ENCODE measurements at places on chromosomes 3 and 15.
A peak's percentile ranks its signal among the peaks of the same experiment; 100 is the strongest.

- no peak overlapping the region for H3K27ac ChIP-seq
- H3K4me1 ChIP-seq: no peaks in the 10 kb centered on the region
- H3K36me3 ChIP-seq: no peaks in the 10 kb centered on the region
- no peak for DNase-seq
- no peak overlapping the region for H3K4me3 ChIP-seq
These were observed 282.5 kb upstream of the EPHA3 start for GRCh38 chr3:88824666-88825564.

GRCh38 chr3:150073031-150073430 is 102.3 kb upstream of the PFN2 start:
- H3K27ac ChIP-seq: no peak overlapping the region
- no peak for DNase-seq
- no peak overlapping the region for H3K4me3 ChIP-seq
- H3K36me3 ChIP-seq: no peaks in the 10 kb centered on the region
- H3K4me1 ChIP-seq: peaks cover 6% of the 10 kb centered on the region
- peaks cover 16% of the 10 kb centered on the region for H3K27me3 ChIP-seq

DNA sequence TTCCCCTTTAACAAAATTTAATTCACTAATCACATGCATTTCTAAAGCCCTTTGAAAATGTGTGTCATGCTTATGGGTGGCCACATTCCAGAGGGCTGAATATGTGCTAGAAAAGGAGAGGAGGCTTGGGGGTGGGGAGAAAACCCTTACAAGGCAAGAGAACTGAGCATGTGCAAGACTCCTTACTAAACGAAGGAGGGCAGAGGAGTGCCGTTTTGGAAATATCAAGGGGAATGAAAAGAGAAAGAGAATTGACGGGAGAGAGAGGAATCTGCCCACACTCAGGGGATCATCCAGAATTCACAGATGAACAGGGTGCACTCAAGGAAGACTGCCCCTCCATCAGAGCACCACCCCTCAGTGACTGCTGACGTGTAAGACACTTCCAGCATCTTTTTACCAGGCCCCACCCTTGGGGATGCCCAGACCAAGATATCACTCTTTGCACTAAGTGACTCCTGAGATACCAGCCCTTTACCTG is 37.9 kb upstream of the TSC22D2 start:
- DNase-seq: no peak
- peaks cover 6% of the 10 kb centered on the region for H3K4me1 ChIP-seq
- H3K36me3 ChIP-seq: no peaks in the 10 kb centered on the region
- H3K27ac ChIP-seq: no peak overlapping the region

GRCh38 chr15:45862034-45862433 is 227.2 kb downstream of the SQOR start:
- no peak for DNase-seq
- no peak overlapping the region for H3K4me3 ChIP-seq
- H3K27me3 ChIP-seq: peaks cover 4% of the 10 kb centered on the region
- no peak overlapping the region for H3K27ac ChIP-seq

DNA sequence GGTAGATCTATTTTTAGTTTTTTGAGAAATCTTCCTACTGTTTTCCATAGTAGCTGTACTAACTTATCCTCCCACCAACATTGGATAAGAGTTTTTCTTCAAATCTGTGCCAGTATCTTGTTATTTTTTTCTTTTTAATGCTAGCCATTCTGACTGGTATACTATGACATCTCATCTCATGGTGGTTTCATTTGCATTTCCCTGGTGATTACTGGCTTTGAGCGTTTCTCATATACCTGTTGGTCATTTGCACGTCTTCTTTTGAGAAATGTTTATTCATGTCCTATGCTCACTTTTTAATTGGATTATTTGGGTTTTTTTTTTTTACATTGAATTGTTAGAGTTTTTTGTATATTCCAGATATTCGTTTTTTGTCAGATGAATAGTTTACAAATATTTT is 398.1 kb downstream of the OCA2 start:
- H3K27ac ChIP-seq: no peak overlapping the region
- no peak for DNase-seq
- no peaks in the 10 kb centered on the region for H3K27me3 ChIP-seq
- no peak overlapping the region for H3K4me3 ChIP-seq
- H3K4me1 ChIP-seq: no peaks in the 10 kb centered on the region

DNA sequence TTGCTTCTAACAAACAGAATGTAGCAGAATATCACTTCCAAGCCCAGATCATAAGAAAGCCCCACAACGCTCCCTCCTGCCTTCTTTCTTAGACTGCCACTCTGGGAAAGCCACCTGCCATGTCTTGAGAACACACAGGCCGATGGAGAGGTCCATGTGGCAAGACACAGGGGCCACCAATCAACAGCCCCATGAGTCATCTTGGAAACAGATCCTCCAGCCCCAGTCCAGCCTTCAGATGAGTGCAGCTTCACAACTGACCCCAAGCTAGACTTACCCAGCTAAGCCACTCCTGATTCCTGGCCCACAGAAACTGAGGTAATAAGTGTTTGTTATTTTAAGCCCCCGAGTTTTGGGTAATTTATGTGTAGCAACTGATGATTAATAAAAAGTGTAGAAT is 39.7 kb downstream of the PTH1R start:
- H3K27me3 ChIP-seq: no peaks in the 10 kb centered on the region
- DNase-seq: no peak
- H3K36me3 ChIP-seq: peaks cover 88% of the 10 kb centered on the region

DNA sequence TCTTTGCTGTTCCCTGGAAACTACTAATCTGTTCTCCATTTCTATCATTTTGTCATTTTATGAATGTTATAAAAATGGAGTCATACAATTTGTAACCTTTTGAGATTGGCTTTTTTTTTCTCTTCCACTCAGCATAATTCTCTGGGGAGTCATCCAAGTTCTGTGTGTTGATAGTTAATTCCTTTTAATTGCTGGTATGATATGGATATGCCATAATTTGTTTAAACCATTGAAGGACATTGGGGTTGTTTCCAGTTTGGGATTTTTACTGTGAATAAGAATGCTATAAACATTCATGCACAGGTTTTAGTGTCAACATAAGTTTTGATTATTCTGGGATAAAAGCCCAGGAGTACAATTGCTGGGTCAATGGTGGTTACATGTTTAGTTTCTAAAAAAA is 279.4 kb downstream of the WNT5A start:
- no peaks in the 10 kb centered on the region for H3K4me1 ChIP-seq
- no peaks in the 10 kb centered on the region for H3K27me3 ChIP-seq
- H3K27ac ChIP-seq: no peak overlapping the region
- DNase-seq: no peak

DNA sequence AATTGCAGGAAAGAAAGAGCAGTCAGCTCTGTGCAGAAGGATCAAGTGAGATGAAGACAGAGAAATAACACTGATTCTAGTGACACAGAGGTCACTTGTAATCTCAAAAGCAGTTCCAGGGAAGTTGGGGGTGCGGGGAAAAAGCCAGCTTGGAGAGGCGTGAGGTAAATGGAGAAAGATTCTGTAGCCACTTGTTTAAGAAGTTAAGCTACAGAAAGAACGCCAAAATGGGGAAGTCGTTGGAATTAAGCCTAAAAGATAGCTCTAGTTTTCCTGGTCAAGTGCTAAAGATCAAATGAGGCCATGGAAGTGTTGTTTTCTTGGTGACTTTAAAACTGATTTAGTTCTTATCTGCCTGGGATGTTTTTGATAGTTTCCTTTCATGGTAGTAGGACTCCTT is 152.0 kb downstream of the GREM1 start:
- no peak overlapping the region for H3K4me3 ChIP-seq
- no peak overlapping the region for H3K27ac ChIP-seq
- no peaks in the 10 kb centered on the region for H3K27me3 ChIP-seq

- no peak overlapping the region for H3K4me3 ChIP-seq
- no peaks in the 10 kb centered on the region for H3K27me3 ChIP-seq
- no peak overlapping the region for H3K27ac ChIP-seq
These were observed 546.8 kb downstream of the GBE1 start for GRCh38 chr3:81214631-81215030.

GRCh38 chr3:10546820-10547263 is 41.5 kb upstream of the ATP2B2 start:
- no peak overlapping the region for H3K27ac ChIP-seq
- no peaks in the 10 kb centered on the region for H3K36me3 ChIP-seq
- peaks cover 24% of the 10 kb centered on the region for H3K27me3 ChIP-seq
- peaks cover 23% of the 10 kb centered on the region for H3K4me1 ChIP-seq
- no peak for DNase-seq

GRCh38 chr3:46874430-46874829 is 3.1 kb upstream of the PTH1R start:
- H3K27me3 ChIP-seq: peaks cover 5% of the 10 kb centered on the region
- no peaks in the 10 kb centered on the region for H3K36me3 ChIP-seq
- H3K4me3 ChIP-seq: no peak overlapping the region
- peaks cover 13% of the 10 kb centered on the region for H3K4me1 ChIP-seq

DNA sequence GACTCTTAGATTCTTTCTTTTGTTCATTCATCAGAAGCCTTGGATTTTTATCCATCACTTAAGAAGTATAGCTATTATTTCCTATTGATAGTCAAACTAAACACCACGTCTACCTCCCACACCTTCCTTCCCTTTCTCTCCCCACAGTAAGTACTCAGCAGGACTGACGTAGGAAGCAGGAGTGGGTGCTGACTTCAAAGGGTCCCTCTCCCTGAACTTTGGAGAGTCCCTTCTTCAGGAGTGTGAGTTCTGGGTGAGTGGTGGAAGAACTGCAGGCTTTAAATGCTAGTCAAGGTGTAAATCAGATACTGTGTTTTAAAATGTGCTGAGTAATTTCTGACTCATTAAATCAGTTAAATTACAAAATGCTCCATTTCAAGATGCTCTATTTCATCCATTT is 126.5 kb upstream of the BFSP2 start:
- H3K4me3 ChIP-seq: no peak overlapping the region
- no peak overlapping the region for H3K27ac ChIP-seq
- H3K36me3 ChIP-seq: no peaks in the 10 kb centered on the region
- no peak for DNase-seq

- peaks cover 18% of the 10 kb centered on the region for H3K27me3 ChIP-seq
- no peaks in the 10 kb centered on the region for H3K36me3 ChIP-seq
- H3K27ac ChIP-seq: no peak overlapping the region
- no peak overlapping the region for H3K4me3 ChIP-seq
- H3K4me1 ChIP-seq: no peaks in the 10 kb centered on the region
These were observed 169.0 kb upstream of the TSC22D2 start for GRCh38 chr3:150238995-150239619.

- H3K36me3 ChIP-seq: no peaks in the 10 kb centered on the region
- no peak overlapping the region for H3K27ac ChIP-seq
- H3K4me3 ChIP-seq: no peak overlapping the region
- H3K27me3 ChIP-seq: peaks cover 4% of the 10 kb centered on the region
These were observed 287.0 kb downstream of the TLE3 start for GRCh38 chr15:69810431-69811354.

- H3K27ac ChIP-seq: no peak overlapping the region
- DNase-seq: no peak
- H3K36me3 ChIP-seq: no peaks in the 10 kb centered on the region
These were observed 3.3 kb upstream of the TM6SF1 start for GRCh38 chr15:83104141-83104540.

DNA sequence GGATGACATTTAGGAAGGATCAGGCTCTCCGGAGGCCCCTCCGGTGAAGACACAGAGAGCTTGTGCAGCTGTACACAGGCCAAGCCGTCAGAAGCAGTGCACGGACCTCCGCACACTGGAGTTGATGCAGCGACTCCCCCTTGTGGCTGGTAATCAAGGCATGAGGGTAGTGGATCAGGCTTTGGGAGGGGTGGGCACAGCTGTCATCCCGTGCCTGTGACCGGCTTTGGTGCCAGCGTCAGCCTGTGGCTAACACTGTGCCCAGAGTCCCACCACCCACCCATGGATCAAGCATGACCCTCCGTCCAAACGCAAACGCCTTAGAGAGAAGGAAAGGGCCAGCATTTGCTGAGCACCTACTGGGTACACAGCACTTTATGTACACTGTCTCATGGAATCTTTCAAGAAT is 8.2 kb upstream of the GRIP2 start:
- no peak overlapping the region for H3K27ac ChIP-seq
- H3K4me3 ChIP-seq: no peak overlapping the region
- no peaks in the 10 kb centered on the region for H3K4me1 ChIP-seq
- peak; percentile 49 for DNase-seq
- H3K36me3 ChIP-seq: no peaks in the 10 kb centered on the region

DNA sequence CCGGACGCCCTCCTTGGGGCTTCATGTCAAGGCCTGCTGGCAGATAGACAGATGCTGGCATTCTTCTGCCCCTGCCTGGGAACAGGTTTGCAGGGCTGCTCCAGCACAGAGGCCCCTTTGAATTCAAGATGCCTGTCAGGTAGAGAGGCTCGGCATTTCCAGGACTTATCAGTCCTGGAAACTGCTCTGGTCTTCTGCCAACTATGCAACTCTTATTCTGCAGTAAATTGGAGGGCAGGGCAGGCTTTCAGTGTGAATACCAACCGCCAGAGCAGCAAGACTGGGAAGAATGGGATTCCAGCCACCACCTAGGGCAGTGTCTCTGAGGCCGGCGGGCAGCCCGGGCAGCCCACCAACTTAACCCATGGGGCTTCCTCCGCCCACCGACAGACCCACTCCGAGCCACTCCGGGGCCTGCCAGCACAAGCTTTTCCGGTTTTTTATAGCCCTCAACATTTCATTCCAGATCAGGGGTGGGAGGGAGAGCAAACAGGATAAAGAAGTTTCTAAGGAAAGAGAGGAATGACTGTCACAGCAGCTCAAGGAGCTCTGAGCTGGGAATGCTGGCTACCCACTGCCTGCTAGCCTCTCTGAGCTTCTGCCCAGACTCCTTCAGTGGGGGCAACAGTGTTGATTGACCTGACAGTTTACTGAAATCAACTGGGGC is 140.9 kb downstream of the NTRK3 start:
- H3K36me3 ChIP-seq: no peaks in the 10 kb centered on the region
- H3K27ac ChIP-seq: no peak overlapping the region
- no peak overlapping the region for H3K4me3 ChIP-seq
- H3K27me3 ChIP-seq: peaks cover 5% of the 10 kb centered on the region
- DNase-seq: no peak
- H3K4me1 ChIP-seq: no peaks in the 10 kb centered on the region

DNA sequence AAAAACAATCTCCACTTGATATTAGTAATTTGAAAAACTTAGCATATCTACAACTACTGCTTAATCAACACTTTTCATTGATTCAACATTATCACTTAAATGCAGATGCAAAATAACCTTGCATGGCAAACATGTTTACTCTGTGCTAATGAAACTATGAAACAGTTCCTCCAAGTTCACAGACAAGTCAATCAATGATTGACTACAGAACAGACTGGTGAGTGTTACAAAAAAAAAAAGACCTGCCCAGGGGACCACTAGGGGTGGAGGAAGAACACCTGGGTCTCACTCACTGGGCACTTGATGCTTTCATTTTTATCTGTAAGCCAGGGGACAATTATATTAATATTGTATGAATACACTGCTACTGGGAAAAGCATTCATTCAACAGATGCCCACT is 4.3 kb upstream of the NR2C2 start:
- peaks cover 47% of the 10 kb centered on the region for H3K36me3 ChIP-seq
- no peaks in the 10 kb centered on the region for H3K27me3 ChIP-seq
- no peak for DNase-seq
- no peak overlapping the region for H3K27ac ChIP-seq

DNA sequence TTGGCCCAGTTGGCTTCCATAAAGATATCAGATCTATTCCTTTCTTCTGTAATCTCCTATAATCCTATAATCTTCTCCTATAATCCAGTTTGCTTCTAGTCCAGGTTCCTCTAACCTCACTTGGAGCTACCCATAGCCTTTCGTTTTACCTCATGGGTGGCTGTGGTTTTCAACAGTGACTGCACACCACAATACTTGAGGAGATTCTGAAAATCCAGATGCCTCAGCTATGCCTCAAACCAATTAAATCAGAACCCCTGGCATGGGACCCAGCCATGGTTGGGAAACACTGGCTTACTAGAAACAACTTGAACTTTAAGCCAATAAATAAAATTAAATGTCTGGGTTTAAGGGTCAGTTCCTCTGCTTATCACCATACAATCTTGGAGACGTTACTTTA is 86.1 kb upstream of the NTRK3 start:
- H3K36me3 ChIP-seq: no peaks in the 10 kb centered on the region
- no peak overlapping the region for H3K27ac ChIP-seq
- no peak overlapping the region for H3K4me3 ChIP-seq

Data from activated T-cell treated with anti-CD3 and anti-CD28 coated beads, Interleukin-2, amount 50 U/mL, for 24 hours (primary cell).